ENCODE measurements at places on chromosomes 4 and X.

DNA sequence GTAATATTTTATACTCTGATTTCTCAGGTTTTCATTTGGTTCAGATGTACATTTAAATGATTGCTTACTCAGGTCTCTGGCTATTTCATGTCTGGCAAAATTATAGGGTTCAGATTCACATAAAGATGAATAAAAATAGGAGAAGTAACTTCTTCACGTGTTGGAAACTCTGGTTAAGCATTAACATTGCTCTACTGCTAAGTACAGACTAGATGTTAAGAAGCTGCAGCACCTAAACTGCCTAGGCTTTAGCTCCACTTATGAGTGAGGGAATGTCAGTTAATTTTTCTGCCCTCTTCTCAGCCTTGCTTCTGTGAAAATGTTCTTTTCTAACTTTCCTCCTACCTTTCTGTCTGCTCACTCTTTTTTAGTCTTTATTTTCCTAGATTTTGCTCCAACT, 361.2 kb downstream of the ARAP2 start:
- DNase-seq = no peak

DNA sequence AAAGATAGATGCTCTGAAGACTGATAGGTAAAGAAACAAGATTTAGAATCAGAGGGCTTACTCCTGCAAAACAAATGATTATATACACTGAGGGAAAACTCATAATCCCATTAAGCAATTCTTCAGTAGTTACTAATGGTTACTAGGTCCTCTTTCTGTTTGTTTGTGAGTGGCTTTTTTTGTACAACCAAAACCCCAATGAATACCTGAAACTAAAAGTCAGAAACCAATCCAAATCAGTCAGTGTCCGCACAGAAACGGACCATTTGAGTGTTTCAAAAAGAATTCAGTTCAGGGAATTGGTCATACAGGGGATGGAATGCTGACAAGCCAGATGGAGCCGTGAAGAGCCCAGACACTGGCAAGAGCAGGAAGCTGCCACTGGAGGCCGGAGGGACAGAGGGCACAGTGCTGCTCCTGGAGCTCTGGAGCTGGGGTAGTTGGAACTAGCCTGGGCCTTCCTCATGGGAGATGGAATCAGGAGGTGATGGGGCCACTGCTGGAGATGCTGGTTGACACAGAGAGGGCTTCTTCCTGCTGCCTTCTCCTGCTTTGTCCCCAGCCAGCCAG, 31.9 kb downstream of the SETD7 start:
- no peak for DNase-seq

DNA sequence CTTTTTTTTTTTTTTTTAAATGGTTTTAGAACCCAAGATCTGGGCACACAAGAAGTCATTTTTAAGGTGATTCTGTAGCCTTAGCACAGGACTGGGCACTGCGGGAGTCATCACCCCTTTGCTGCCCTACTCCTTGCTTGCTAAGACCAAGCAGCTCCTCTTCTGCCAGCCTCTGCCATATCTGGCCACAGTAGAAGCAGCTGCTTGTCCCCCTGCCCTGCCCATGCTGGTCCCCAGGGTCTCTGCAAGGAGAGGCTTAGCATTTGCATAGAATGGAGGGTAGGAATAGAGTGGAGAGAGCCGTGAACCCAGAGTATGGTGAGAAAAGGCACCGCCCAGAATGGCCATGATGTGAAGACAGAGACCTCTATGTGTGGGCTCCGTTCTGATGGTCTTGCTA, 109.3 kb downstream of the ADRA2C start:
- no peak for DNase-seq

DNA sequence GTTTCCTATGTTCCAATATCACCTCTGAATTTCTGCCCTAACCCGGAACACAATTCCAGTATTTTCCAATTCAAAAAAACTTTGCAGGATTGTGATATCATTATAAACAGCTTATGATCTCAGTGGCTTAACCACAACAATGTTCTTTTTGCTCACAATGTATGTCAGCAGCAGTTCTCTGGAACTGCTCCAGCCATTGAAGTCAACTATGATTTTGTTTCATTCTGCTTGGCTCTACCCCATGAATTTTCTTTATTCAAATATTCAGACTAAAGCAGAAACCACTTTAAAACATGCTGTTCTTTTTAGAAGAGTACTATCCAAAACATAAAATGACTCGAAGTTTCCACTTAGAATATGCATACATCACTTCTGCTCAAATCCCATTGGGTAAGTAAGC, 1611.1 kb downstream of the ARAP2 start:
- DNase-seq = no peak

GRCh38 chr4:184664445-184665210, 15.1 kb downstream of the PRIMPOL start:
- DNase-seq = peak; percentile 77

GRCh38 chrX:134622813-134623185, 35.5 kb downstream of the PLAC1 start:
- DNase-seq = no peak

- no peak for DNase-seq
Measured at GRCh38 chr4:28772066-28772465, 1911.4 kb downstream of the STIM2 start.

GRCh38 chr4:56728512-56728911, 47.4 kb upstream of the HOPX start:
- DNase-seq = peak; percentile 3

- DNase-seq = peak; percentile 16
Measured at GRCh38 chrX:103742339-103742738, 31.6 kb downstream of the TMEM31 start.

DNA sequence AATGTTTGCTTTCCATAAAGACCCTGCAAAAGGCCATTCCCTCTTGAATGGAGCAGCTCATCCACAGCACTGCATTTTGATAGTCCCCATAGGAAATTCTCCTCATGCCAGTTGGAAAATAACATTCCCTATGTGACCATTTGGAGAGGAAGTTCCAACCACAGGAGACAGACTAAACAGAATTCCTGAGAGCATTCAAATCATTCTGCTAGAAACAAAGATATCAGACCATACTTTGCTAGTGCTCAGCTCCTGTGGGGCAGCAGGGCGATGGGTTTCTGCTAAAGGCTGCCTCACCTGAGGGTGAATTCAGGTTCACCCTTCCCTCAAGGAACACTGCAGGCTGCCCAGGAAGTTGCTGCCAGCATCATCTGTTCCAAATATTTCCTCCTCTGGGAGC, 58.8 kb downstream of the LNX1 start:
- no peak for DNase-seq

DNA sequence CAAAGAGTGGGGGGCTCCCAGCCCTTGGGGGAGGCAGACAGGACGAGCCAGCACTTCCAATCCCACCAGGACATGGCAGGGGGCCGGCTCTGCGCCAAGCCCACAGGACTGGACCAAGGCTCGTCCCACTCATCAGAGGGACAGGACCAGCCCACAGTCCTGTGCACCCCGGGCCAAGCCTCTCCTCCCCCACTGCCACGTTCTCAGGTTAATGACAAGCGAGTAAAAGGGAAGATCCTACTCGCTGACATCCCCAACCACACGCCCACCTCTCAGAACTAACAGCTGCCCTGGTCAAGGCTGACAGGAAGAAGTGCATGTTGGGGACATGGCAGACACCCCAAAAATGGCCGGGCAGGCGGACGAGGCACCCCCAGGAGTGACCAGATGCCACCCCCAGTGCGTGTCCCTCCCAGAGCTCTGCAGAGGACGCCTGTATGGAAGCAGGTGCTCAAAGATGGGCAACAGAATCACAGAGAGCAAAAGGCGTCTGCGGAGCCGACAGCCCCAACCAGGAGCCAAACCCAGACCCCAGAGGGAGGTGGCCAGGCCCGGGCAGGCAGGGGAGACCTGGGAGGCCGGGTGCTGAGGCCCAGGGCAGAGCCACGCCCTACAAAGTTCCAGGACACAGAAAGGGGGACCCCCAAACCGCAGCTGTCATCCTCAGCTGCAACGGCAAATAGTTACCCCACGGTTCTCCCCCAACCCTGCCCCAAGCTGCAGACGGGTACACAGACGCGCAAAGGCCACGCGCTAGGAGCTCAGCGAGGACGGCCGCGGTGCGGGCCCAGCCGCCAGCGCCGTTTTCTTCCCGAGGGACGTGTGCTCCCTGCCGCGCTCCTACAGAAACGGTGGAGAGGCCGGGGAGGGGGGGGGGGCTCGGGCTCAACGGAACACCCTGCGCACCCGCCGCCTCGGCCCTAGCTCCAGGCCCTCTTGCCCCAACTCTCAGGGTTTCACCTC, 1.7 kb downstream of the CTBP1 start:
- peak; percentile 35 for DNase-seq

- DNase-seq = no peak
Measured at GRCh38 chr4:173094739-173095421, 73.7 kb upstream of the GALNT7 start.
